ENCODE measurements at places on chromosomes 12 and 14.

DNA sequence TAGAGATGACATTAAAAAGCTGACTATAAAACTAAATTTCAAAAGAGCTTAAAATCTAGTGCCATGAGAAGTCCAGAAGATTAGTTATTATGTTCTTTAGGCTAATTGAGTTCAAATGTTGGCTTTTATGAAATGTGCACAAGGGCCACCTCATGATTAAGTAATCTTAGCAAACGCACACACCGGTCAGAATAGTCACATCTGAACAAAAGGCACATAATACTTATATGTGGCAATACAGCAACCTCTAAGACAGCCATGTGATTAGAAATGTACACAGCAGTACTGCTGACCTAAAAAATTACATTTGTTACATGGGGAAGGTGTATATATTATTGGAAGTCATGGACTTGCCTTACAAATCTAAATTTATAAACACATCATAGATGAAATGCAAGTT is 344.7 kb upstream of the GARIN6 start:
- DNase-seq = no peak

- no peak for DNase-seq
These were observed 20.2 kb upstream of the FAM234B start for GRCh38 chr12:13023811-13024530.

DNA sequence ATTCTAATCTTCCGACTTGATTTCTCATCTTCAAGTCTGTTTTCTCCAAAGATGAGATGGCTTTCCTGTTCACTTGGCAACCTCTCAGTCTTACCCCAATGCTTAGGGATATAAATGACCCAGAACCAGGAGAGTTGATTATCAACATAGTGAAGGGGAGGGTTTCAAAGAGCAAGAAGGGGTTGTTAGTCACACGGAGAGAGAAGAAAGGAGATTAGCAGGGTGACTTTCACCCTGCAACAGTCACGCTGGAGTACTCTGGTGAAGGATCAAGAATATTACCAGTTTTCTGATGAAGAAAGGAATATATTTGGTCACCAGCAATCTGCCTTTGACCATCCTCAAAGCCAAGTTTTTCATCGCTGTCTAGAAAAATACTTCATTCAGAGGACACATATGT is at the start of gene TMEM52B:
TMEM52B (plus strand) TSS at position 212 of the 400 bp plus-strand sequence. CDS start 543 bp downstream, outside the sequence.
- DNase-seq = no peak

- no peak for DNase-seq
These were observed 49.9 kb downstream of the OTX2 start for GRCh38 chr14:56760164-56760914.

DNA sequence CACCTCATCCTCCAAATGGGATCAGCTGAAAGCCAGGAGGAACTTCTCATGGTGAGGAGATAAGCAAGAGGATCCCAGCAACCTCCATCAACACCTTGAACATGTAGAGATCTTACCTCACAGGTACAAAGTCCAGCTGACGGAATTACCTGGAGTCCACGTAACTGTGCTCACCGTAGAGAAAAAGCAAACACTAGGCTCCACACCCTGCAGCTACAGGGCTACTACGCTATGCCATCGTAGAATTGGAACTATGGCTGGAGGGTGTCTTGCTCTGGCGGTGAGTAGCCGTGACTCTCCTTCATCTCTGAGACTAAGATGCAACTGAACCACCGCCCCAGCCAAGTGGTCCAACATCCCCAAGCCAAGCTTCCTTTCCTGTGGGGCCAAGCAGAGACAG is 50.5 kb downstream of the CRY1 start:
- DNase-seq = no peak

DNA sequence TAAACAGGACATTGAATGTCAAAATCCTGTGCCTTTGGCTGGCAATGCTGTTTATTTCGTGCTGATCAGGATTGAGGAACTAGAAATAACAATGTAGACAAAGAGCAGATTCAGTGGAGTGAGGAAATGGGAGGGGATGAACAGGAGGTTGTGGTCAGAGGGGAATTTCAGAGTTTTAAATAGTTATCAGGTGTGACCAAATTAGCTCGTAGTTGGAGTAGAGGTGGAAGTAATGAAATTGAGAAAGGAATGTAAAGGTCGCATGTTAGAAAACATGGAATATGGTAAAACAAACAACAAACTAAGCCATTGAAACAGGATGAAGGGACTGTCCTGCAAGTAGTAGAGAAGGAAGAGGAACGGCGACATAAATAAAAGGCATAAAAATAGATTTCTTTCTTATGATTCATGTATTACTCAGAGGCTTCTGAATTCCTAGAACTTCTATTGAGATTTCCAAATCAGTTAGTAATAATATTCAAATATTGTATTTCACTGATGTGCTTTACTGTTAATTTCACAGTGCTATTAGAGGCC is 9.5 kb upstream of the SAV1 start:
- DNase-seq = no peak

GRCh38 chr14:102908766-102909455 is 13.6 kb upstream of the AMN start:
- no peak for DNase-seq

GRCh38 chr12:5451251-5451650 is 19.3 kb downstream of the NTF3 start:
- DNase-seq = no peak

DNA sequence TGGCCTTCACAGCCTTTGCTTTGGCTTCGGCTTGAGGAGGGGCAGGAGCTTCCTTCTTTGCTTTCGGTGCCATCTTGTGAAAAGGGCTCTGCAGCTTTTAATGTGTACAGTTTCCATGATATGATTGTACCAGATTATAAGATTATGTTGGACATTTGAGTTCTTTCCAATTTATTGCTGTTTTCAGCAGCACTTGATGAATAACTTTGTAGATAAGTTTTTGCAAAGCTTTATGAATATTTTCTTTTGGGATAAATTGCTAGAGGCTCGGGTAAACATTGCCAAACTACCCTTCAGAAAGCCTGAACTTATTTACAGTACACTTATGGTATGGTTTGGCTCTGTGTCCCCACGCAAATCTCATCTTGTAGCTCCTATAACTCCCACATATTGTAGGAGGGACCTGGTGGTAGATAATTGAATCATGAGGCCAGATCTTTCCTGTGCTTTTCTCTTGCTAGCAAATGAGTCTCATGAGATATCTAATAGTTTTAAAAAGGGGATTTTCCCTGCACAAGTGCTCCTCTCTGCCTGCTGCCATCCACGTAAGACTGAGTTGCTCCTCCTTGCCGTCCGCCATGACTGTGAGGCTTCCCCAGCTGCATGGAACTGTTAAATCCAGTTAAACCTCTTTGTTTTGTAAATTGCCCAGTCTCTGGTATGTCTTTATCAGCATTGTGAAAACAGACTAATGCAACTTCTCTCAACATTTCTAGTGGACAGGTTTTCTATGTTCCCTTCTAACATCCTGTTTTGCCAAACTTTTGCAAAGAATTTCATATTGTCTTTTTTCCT is 70.4 kb downstream of the RCOR1 start:
- no peak for DNase-seq

DNA sequence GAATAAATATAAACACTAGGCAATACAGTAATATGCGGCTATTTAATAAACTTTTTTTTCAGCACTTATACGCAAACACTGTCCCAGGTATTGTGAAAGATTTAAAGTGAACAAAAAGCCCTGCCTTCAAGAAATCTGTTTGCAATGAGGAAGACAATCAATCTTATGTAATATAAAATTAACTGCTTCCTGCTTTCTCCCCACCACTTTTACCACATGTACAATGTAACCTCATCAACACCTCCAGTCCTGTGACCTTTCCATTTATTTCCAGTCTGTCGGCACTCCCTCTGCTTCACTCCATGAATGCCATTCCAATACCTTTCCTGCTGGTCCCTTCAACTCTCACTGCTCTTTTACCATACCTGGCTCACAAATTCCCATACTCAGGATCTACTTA is 10.5 kb downstream of the SNX6 start:
- DNase-seq = no peak

DNA sequence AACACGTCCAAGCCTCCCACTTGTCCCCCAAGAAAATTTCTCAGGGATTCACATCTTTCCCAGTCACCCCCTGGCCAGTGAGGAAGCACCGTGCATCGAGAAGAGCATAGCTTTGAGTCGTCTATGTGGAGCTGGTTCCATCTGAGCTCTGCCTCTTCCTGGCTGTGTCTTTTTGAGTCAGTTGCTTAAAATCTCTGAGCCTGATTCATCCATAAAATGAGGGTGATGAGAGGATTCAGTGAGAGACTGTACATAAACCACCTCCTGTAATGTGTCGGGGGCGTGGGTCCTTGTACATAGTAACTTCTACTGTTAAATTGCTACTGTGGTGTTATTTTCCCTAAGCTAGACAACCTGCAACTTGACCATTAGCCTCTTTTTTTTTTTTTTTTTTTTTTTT is 13.8 kb downstream of the CD9 start:
- DNase-seq = no peak

GRCh38 chr14:56862836-56863235 is 52.6 kb upstream of the OTX2 start:
- no peak for DNase-seq

DNA sequence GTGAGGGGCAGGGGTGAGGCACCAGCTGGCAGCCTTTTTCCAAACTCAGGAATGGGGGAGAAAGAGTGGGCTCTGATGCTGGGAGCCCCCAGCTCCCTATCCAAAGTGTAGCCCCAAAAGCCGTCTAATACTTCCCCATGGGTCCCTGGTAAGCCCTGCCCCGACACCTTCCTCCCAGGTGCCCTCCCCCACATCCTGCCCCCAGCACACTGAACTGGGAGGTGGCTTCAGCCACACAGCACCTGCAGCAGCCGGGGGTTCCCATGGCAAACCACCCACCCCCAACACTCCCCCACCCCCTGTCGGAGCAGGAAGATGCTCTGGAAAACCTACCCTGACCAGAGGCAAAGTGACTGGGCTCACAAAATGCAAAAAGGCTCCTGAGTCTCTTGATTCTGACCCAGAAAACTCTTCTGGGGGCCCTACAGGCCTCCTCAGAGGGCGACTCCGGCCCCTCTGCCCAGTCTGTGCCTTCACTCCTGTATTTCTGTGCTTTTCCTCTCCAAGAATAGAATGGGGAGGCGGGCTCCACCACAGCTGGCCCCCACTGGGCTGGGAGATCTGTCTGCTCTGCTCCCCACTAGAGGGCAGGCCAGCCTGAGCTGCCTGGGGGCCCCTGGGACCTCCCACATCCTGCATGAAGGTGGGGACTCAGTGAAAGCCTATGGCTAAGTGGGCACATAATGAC is 81.6 kb downstream of the ITPK1 start:
- no peak for DNase-seq

DNA sequence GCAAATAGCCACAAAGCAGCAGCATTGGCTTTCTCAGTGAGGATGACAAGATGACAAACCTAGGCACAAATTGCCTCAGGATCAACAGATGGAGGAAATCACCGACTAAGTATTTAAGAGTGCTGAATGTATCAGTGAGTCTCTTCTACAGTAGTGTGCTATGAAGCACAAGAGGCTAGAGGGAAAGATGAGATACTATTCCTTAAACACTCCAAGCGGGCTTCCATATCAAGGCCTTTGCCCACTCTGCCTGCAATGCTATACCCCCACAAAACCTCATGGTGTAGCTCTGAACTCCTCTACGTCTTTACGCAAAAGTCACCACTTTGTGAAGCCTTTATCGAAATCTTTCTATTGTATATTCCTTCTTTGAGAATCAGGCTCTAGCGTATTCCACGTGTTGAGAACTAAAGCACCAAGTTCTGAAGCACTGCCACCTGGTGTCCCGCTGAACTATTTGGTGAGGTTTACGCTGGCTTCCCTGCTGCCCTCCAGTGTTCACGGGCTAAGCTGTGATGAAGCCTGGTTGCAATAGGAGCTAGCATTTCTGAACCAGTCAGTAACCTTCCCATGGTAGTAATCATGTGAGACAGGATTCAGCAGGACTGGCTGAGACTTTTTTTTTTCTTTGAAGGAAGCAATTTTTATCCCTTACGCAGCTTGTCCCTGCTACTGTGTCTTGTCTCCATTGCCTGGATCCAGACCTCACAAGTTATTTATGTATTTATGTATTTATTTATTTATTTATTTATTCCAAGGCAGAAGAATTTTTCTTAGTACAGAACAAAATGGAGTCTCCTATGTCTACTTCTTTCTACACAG is 426.5 kb upstream of the OR4E1 start:
- no peak for DNase-seq

GRCh38 chr14:68308726-68309520 is 483.9 kb downstream of the ZFP36L1 start:
- DNase-seq = no peak

DNA sequence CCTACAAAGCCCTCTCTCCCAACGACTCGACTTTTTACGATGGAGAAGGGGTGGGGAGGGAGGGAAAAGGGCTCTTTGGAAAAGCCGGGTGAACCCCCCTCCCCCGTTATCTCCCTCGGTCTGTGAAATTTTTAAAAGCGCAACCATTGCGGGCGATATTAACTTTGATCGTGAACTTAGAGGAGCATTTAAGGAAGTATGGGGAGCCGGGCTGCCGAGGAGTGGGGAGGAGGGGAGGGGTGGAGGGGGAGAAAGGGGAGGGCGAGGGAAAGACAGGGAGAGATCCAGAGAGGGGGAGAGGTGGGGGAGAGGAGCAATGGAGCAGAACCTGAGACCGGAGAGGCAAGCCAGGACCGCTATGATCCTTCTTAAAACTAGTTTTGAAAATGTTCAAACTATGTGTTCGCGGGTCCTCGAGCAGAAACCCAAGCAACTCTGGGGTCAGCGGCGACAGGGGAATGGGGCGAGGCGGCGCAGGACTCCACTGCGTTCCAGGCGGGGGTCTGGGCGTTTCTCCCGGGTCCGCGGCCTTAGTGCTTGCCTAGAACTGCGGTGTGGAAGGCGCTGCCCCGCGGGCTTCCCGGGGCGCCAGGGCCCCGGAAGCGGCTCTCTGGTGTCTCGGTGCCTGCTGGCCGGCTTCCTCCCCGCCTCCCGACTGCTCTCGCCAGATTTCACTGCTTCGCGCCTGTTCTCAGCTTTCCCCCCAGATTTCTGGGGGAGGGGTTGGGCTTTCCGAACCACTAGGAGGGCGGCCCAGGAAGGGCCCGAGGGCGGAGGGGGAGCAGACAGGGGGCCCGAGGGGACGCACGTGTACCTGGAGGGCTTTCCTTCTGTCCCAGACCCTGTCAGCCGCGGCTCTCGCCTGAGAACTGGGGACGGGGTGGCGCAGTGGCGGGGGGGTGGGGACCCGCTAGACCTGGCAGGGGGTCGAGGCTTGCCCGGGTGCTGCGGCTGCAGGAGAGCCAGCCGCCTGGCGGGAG is at the start of gene HOTAIR:
HOTAIR (minus strand) TSS at position 871 of the 980 bp plus-strand sequence.
- no peak for DNase-seq

GRCh38 chr12:117079487-117079886 is 19.7 kb downstream of the TESC start:
- no peak for DNase-seq

- DNase-seq = no peak
These were observed 3.2 kb downstream of the KCNH3 start for GRCh38 chr12:49541911-49542505.

DNA sequence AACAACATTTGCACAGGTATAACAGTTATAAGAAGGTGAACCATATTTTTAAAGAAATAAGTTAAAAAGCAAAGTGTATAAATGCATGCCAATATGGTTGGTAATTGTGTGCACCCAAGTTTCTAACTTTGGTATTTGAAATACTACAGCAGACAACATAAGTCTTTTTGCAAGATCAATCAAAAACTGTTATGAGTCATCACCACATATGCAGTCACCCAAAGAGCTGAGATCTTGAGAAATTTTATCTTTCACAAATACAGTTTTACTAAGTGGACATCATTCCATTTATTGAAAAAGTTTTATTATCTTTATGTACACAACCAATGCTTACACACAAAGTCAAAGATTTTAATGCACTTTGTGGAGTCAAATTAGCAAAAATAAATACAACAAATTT is 7.0 kb upstream of the ACSS3 start:
- no peak for DNase-seq

GRCh38 chr12:20210621-20211215 is 157.6 kb upstream of the PDE3A start:
- DNase-seq = no peak

All from hematopoietic multipotent progenitor cell treated with erythropoietin and hydrocortisone succinate and interleukin-3 and kit ligand, for 15 days (in vitro differentiated cells).